Stimulated activated CD4-positive, alpha-beta T cell treated with anti-CD3 and anti-CD28 coated beads, Interleukin-1b, Interleukin-23, amount 100 ng/mL, for 1 hour (primary cell): ENCODE measurements at places on chromosomes 13 and 19.

DNA sequence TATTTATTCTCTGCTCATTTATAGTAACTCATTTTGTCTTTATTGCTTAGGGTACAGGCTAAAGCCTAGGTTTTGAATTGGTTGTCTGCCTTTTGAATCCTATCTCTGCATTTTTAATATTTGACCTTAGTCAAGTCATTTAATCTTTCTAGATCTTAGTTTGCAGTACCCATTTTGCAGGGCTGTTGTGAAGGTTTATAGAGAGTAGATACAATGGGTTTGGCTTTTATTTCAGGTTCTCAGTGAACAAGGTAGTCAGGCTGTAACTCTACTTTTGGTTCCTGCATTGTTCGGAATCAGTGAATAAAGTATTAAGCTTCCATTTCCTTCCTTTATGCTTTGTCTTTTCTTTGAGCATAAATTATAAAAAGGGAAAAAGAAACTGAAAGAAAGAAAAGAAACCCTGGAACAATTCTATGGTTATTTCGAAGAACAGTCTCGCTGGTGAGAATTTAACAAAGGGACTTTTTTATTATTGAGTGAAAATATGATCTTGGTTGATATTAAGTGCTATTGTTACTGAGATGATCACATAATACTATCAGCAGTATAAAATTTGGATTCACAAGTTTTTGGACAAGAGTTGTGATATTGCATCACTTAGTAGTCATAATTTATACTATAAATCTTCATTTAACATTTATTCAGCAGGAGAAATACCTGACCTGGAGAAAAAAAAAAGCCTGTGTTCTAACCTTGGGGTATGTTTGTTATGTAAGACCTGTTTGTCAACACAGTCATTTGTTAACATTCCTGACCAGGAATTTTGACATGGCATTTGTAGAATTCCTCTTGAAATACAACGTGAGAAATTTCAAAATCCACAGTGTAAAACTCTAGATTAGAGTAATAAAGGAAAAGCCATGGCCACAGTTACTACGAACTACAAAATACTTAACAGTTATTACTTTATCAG is 91.3 kb downstream of the ZMYM2 start:
- no peak for DNase-seq

- DNase-seq: no peak
These were observed 48.0 kb downstream of the RFC3 start for GRCh38 chr13:33865945-33866344.

DNA sequence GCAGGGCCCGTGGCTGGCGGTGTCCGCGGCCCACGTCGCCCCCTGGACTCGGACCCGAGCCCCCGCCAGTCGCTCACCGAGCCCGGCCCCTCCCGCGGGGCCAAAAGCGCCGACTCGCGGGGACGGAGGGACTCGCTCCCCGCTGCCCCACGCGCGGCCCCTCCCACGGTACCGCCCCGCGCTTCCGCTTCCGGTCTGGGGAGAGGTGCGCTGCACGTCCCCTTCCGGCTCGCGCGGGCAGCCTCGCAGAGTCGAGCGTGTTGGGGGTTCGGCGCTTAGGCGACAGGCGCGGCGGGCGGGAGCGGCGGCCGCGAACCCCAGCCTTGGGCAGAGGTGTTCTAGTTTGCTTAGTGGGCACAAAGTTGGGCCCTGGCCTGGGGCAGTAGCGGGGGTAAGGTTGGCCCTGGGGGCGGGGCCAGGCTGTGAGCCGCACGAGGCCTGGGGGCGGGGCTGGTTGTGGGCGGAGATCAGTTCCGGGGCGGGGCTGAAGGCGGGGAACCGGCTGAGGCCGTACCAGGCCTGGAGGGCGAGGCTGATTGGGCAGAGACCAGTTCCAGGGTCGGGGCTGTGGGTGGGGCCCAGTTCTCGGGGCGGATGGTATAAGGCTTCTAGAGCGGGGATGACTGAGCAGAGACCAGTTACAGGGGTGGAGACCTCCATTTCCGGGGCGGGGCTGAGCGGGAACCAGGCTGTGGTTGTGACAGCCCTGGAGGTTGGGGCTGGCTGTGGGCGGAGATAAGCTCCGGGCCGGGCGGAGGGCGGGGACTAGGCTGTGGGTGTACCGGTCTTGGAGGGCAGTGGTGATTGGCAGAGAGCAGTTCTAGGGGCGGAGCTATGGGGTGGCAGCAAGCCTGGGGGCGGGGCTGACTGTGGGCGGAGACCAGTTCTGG is at the start of the genes MBD3L1 and ZNF558:
TSS of gene MBD3L1 (plus strand) at position 246 of the 890 bp plus-strand sequence. CDS start 10,302 bp downstream, outside the sequence.
TSS of gene ZNF558 (minus strand) at position 173 of the 890 bp plus-strand sequence. CDS start 9,645 bp downstream, outside the sequence.
- DNase-seq: peak; percentile 99

- no peak for DNase-seq
These were observed 328.2 kb downstream of the HS6ST3 start for GRCh38 chr13:96417939-96418685.

DNA sequence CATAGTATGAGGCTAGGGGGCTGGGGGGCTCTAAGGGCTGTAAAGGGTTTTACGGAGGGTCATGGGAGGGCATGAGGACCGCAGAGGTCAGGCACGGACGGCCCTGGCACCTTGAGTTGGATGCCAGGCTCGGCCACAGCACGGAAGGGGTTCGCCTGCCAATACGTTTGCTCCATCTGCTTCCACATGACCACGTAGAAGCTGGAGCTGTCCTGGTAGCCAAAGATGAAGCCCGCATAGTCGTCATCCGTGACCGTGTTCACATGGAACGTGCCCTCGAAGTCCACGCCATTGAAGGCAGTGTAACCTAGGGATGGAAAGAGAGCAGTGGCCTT is 6.4 kb downstream of the COMP start:
- DNase-seq: no peak

DNA sequence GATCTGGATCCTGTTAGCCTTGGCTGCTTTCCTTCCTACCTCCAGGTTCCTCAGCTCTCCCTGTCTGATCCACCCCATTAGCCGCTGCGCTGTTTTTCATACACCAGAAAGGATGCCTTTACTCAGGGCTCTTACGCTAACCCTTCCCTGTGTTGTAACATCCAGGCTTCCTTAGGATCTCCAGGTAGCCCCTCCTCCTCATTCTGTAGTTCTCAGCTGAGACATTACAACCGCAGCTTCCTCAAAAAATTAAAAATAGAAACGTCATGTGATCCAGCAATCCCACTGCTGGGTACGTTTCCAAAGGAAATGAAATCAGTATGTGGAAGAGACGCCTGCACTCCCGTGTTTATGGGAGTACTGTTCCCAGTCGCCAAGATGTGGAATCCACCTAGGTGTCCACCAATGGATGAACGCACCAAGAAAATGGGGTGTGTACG is 18.4 kb upstream of the MYADM start:
- no peak for DNase-seq

- DNase-seq: no peak
These were observed 10.2 kb downstream of the PLPPR3 start for GRCh38 chr19:811506-812048.

GRCh38 chr19:33226550-33227241 is 1.0 kb upstream of the SLC7A10 start:
- DNase-seq: no peak

DNA sequence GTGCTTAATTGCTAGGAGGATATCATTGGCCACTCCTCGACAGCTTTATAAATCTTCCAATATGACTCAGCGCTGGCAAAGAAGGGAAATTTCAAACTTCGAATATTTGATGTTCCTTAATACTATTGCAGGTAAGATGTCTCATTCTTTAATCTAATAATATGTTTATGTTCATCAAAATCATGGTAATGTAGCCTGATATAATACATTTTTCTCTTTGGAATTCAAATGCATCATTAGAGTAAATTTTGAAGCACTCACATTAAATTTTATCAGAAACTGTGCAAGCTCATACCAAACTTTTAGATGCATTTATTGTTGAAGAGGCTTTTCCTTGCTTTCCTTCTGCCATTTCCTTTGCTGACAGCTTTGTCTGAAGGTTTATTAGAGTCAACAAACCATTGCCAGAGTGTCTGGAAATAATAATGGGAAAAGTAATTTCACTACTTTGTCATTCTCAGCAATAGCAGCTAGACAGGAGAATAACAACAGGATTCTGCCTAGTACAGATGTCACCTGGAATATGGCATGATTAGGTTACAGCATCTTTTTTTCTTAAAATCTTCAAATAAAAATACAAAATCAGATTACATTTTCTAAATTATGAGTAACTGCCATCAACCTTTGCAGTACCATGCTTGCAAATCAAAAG is 78.6 kb upstream of the MAB21L1 start:
- DNase-seq: no peak

DNA sequence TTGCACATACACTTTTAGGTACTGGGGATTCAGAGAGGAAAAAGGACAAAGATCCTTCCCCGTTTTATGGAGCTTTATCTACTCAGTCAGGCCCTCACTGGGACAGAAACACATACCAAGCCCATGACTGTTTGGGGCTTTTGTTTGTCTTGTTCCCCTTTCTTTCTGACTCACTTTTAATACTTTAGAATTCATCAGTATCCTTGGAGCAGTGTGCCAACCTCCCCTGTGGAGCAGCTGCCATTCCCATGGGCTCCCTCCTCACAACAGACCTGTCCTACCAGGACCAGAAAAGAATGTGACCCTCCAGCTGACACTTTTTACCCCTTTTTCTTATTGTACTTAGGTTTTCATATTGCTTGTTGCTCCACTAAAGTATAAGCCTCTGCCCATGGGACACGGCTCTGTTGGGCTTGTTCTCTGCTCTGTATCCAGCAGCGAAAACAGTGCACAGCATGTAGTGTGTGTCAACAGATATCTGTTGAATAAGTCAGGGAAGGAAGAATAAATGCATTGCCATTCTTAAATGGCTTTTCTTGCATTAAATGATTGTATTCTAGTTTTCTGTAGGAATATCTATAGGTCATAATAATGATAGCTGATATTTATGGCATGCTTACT is 431.1 kb downstream of the EFNB2 start:
- no peak for DNase-seq

- no peak for DNase-seq
These were observed 72.3 kb upstream of the POMP start for GRCh38 chr13:28586439-28587173.

- no peak for DNase-seq
These were observed 145.2 kb upstream of the WASF3 start for GRCh38 chr13:26412263-26412662.

DNA sequence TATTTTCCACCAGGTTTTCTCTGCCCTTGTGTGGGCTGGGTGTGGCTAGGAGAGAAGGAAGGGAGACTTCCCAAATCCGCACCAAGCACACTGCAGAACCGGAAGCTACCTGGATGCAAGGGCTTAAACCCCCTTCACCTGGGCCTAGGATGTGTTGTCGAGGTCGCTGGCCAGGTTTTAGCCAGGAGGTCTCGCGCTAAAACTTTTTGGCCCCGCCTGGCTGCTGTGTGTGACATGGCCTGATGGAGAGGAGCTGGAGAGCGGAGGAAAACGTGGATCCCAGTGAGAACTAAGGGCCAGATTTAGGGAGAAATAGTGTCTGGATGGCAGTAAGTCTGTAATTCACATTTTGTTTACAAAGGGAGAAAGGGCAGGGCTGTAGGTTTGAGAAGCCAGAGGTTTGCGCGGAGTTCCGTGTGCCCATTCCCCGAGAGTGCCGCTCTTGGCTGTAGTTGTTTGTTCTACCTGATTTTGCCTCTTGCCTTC is 3.1 kb upstream of the TSHZ3 start:
- DNase-seq: no peak

GRCh38 chr13:97205465-97205864 is 16.7 kb upstream of the MBNL2 start:
- no peak for DNase-seq

DNA sequence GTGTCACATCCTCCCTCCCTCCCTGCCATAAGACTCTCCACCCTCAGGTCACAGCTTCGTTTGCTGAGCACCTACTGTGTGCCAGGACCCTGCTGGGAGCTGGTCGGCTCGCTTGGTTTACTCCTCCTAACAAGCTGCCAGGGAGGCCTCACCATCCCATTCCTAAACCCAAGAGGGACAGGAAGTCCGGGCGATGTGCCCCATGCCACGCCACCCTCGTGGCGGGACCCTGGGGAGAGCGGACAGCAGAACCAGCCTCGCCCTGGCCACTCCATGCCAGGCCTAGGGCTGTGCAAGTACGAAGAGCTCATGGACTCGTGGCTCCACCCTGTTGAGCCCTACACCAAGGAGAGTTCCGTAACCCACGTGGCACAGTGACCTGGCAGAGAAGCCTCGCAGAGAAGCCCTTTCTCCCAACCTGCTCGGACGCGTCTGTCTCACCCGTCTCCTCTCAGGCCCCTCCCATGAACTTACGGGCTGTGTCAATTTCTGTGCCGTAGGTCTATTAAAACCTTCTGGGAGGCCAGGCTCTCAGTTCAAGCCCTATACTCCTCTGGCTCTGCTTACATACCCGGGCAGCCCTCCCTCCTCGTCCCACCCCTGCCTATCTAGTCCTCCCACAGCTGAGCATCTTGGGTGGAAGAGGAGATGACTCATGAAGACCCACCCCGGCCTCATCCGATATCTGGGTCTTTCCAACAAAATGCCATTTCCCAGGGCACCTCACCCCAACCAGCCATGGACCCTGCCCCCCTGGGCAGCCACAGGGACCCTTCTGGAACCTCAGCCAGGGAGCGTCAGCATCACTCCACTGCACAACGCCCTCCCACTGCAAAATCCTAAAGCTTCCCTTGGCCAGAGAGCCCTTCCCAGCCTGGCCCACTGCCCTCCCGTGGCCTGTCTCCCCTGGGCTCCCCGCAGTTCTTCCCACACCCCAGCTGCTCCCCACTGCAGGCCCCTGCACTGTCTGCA is 2.6 kb downstream of the UBXN6 start:
- DNase-seq: no peak

DNA sequence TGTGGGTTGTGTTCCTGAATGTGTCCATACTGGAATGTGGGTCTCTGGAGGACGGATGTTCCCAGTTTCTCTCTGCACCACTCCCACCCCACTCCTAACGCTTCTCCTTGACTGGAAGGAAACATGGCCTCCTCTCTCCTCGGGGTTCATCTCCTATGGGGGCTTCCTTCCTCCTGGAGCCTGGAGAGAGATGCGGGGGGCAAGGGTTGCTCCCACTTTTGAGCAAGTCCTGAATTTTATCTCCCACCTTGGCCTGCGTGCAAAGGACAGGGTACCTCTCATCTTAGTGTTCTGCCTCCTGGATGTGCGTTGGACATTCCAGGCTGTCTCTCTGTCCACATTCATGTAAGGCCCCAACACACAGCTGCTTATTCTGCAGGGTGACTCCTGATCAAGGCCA is 52.5 kb upstream of the UQCRFS1 start:
- no peak for DNase-seq

DNA sequence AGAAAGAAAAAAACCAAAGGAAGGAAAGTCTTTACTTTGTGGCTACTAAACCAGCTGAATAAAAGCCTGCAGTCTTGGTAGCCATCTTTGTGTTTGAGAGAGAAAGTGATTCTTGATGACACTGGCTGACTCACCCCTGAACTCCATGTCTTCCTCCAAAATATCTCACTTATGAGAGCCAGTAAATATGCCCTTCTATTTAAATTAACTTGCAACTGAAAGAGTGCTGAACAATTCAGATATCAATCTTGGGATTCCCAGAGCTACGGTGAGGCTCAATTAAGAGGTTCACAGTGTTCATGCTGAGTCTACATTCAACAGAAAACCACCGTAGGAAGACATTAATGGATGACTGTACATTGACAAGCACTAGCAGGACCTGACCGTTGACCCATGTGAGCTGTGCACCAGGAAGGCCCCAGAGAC is 57.9 kb downstream of the KCTD12 start:
- DNase-seq: no peak

GRCh38 chr13:57408312-57408711 is 223.2 kb upstream of the PCDH17 start:
- DNase-seq: no peak

- DNase-seq: peak; percentile 57
These were observed 20.2 kb upstream of the ERVV-1 start for GRCh38 chr19:52993342-52994178.
